ENCODE measurements at places on chromosomes 4 and X.

GRCh38 chr4:186948361-186949242 is 224.9 kb upstream of the FAT1 start:
- DNase-seq, result no peak

GRCh38 chrX:120556251-120556650 is 4.5 kb downstream of the CUL4B start:
- no peak for DNase-seq

GRCh38 chr4:2954358-2955185 is 8.6 kb downstream of the NOP14 start:
- DNase-seq, result no peak

DNA sequence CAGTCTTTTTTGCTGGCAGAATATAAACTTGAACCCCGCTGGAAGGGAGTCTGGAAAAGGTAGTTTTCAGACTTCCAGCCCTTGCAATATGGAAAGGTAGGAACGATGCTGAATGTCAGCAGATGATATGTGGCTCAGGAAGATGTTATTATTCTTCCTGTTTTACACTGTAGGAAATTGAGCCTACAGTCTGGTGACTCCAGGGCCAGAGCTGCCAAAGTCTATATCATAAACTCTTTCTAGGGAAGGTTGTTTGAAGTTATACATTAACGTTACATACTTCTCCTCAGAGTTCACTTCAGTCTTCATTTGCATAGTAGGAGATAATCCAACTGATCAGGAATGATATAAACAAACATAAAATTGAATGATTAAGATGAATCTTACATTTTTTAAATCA is 141.3 kb downstream of the FAT4 start:
- no peak for DNase-seq

DNA sequence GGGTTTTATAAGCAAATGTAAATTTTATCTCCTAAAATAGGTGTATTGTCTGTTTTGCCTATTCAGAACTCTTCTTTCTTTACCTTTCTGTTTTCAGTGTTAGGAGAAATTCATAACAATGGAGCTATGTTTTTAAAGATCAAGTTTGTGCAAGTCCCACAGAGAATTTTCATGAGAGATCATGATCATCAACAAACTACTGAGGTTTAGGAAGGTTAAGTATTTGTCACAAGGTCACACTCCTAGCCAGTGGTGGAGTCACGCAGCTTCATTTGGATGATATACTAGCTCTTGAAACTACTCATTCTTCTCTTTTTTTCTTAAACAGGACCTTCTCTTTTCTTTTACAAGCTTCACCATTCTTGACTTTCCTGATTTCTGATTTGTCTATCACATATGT is 892.6 kb upstream of the FRG1 start:
- DNase-seq, result no peak

- DNase-seq, result no peak
Observed at GRCh38 chr4:53538756-53539155, 52.5 kb downstream of the LNX1 start.

DNA sequence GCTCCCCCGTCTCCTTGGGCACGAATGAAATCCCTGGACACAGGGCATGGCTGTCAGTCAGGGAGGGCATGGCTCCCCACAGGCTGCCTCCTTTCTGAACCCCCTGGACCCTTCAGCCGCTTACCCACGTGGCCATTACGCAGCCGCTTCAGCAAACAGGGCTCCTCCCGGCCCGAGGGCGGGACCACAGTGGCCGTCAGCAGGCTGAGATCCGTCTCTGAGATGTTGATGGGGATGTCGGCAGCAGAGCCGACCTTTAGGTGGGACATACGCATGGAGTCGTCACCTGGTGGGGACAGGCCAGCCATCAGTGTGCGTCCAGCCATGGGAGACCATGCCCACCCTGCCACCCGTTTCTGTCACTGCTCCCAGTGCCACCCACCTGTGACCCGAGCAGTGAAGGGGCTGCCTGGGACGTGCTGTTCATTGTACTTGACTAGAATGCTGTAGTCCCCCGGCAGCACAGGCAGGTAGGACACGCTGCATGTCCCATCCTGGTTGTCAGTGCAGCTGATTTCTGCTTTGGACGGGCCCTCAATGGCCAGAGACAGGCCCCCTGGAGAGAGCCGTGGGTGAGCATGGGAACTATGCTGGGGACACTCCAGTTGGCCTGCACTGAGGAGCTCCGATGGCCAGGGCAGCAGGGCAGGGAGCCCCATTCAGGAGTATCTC is 21.1 kb downstream of the FLNA start:
- DNase-seq, result no peak

DNA sequence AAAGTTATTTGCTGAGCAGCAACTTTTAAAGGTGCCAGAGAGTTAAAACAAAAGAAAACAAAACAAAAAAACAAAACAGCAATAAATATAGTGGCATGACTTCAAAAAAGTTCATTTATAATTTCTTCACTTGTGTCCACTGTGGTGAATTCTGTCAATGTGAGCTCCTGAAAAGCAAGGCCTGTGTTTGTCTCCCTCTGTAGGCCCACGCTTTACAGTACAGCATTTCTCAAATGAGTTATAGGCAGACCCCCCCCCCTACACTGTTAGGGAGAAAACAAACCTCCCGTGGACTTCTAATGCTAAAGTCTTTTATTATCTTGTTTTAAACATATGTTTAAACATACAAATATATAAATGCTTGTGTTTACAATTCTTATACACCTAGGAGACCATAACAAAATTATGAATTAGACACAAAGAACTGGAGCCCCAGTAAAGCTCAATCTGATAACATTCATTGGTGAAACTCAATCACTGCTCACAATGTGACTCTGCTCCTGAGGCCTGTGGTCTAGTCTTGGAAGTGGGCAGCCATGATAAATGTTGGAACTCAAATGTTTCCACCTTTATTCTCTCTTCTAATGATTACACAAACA is 47.0 kb upstream of the SCOC start:
- DNase-seq, result no peak

DNA sequence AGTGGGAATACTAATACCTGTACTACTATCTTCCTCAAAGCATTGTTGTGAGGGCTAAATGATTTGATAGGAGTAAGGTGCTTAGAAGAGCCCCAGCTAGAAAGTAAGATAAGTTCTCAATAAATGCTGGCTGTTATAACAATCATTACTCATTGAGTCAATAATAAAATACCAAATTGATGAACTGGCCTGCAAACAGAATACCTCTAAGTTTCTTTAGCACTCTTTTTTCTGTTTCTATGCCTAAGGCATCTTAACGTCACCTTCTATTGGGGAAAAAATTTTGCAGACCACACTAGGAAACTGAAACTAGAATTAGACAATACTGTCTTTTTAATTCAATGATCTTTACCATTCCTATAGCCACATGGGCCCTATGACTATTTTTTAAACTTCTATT is 1.2 kb downstream of the CLTRN start:
- no peak for DNase-seq

- DNase-seq, result no peak
Observed at GRCh38 chr4:3303923-3304710, 11.3 kb downstream of the RGS12 start.

Measured in left colon (tissue), 2 donors.